Lung (tissue), 17 donors: ENCODE measurements at places on chromosomes 11 and 22. TPM values are rescaled to one million over a fixed set of nuclear protein-coding genes. Genes with fewer than 3 reads are reported as not detected.

The CDC42BPG gene
- 11.2 TPM for total RNA-seq

The OR51I1 gene
- not detected for total RNA-seq

The ANO9 gene
- total RNA-seq = 5.8 TPM

The CNGA4 gene
- 12.0 TPM for total RNA-seq

DNA sequence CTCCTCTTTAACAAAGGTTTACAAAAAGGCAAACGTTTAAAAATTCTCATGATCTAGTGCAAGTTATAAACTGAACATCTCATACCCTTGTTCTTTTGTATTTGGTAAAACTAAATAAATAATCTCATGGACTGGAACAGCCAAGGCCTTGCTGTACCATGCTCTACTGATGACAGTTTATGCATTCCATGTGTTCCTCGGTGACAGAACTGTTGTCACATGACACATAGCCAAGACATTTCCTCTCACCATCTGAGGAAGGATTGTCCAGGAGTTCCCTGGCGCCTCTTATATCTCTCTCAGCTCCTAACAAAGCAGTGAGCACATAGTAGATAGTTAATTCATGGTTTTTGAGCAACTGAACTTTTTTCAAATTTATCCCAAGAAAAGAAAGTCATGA lies 12.6 kb downstream of the CCDC83 start:
- DNase-seq = no peak

- no peak overlapping the region for H3K4me3 ChIP-seq
- no peaks in the 10 kb centered on the region for H3K36me3 ChIP-seq
- no peaks in the 10 kb centered on the region for H3K4me1 ChIP-seq
- no peaks in the 10 kb centered on the region for H3K27me3 ChIP-seq
- H3K27ac ChIP-seq = no peak overlapping the region
Measured at GRCh38 chr11:95512177-95512576, 277.4 kb downstream of the FAM76B start.

DNA sequence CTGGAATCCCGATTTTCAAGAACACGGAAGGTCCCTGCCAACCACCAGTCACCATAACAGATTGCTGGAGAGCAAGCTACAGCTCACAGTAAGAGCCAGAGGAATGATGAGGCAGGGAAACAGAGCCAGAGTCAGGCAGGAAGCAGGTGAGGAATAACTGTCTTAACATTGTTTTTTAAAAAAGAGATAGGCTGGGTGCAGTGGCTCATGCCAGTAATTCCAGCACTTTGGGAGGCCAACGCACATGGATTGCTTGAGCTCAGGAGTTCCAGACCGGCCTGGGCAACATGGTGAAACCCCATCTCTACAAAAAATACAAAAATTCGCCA lies 13.5 kb upstream of the CASTOR1 start:
- H3K4me3 ChIP-seq = no peak overlapping the region
- no peaks in the 10 kb centered on the region for H3K36me3 ChIP-seq
- H3K27me3 ChIP-seq = no peaks in the 10 kb centered on the region
- H3K4me1 ChIP-seq = peaks cover 45% of the 10 kb centered on the region
- DNase-seq = no peak

The OTOG gene
- total RNA-seq = 0.11 TPM

The C11orf97 gene
- 14.7 TPM for total RNA-seq

DNA sequence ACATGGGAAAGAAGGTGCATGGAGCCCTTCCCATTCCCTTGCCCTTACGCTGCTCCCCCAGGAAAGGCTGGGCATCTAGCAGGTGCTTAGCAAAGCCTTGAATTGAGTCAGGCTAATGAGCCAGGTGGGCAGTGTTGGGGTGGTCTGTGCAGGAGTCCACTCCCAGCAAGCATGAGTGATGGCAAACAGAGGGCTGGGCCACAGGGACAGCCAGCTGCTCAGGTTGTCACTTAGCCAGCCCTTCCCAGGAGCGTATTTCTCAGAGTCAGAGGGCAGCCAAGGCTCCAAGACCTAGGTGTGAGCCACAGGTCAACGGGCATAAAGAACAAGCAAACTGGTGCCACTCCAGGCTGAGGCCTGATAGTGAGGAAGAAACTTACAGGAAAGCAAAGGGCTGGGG lies 149.8 kb downstream of the DSCAML1 start:
- no peak overlapping the region for H3K4me3 ChIP-seq
- DNase-seq = no peak
- H3K27me3 ChIP-seq = no peaks in the 10 kb centered on the region
- H3K4me1 ChIP-seq = no peaks in the 10 kb centered on the region
- H3K27ac ChIP-seq = no peak overlapping the region

DNA sequence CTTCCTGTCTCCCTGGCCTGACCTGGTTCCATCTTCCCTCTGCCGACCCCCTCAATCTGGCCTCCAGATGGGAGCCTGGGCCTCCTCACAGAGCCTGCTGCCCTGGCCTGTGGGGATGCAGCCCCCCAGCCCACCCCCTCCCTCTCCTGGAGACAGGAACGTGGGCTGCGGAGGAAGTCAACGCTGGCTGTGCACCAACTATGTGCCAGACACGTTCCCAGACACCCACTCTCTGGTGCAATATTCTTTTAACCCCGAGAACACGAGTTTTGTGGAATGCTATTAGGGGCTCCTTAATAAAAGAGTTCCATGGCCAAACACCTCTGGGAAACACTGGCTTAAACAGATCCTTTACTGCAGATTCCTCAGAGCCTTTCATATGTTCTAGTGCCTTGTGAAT lies 15.9 kb downstream of the WNT11 start:
- peak; percentile 91 for DNase-seq
- H3K36me3 ChIP-seq = no peaks in the 10 kb centered on the region
- no peaks in the 10 kb centered on the region for H3K27me3 ChIP-seq
- no peak overlapping the region for H3K4me3 ChIP-seq
- peak overlapping the region; percentile 59 for H3K27ac ChIP-seq

DNA sequence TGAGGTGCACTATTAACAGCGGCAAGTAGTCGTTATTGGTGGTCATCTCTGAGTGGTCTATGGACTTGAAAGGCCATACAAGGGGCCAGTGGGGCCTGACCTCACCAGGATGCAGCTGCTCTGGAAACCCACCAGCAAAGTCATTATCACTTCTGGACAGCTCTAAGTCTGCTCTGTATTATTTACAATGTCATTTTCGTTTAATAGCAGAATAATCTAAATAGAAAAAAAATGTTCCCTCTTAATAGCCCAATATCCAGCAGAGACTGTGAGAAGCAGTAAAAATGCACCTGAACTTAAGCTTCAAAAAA lies 85.0 kb upstream of the EED start:
- H3K27me3 ChIP-seq = no peaks in the 10 kb centered on the region
- DNase-seq = no peak
- H3K4me1 ChIP-seq = peaks cover 4% of the 10 kb centered on the region
- H3K27ac ChIP-seq = no peak overlapping the region
- no peak overlapping the region for H3K4me3 ChIP-seq
- no peaks in the 10 kb centered on the region for H3K36me3 ChIP-seq

- H3K27ac ChIP-seq = no peak overlapping the region
- no peak overlapping the region for H3K4me3 ChIP-seq
- no peaks in the 10 kb centered on the region for H3K36me3 ChIP-seq
- no peak for DNase-seq
- H3K27me3 ChIP-seq = no peaks in the 10 kb centered on the region
Measured at GRCh38 chr11:46555267-46556054, 38.4 kb downstream of the AMBRA1 start.

GRCh38 chr11:68012843-68013610 lies 2.9 kb downstream of the ALDH3B1 start:
- no peaks in the 10 kb centered on the region for H3K27me3 ChIP-seq
- H3K4me3 ChIP-seq = no peak overlapping the region
- no peaks in the 10 kb centered on the region for H3K36me3 ChIP-seq

GRCh38 chr22:48931452-48931851 lies 896.2 kb downstream of the BRD1 start:
- H3K27me3 ChIP-seq = no peaks in the 10 kb centered on the region
- no peaks in the 10 kb centered on the region for H3K4me1 ChIP-seq
- H3K36me3 ChIP-seq = no peaks in the 10 kb centered on the region
- DNase-seq = no peak

The POU2AF2 gene
- not detected for total RNA-seq

GRCh38 chr11:116696381-116696941 lies 76.3 kb downstream of the BUD13 start:
- peaks cover 2% of the 10 kb centered on the region for H3K27me3 ChIP-seq
- H3K36me3 ChIP-seq = no peaks in the 10 kb centered on the region
- H3K27ac ChIP-seq = no peak overlapping the region
- DNase-seq = no peak
- no peak overlapping the region for H3K4me3 ChIP-seq

The TXNRD2 gene
- 41.1 TPM for total RNA-seq

The TSGA10IP gene
- total RNA-seq = 0.34 TPM

DNA sequence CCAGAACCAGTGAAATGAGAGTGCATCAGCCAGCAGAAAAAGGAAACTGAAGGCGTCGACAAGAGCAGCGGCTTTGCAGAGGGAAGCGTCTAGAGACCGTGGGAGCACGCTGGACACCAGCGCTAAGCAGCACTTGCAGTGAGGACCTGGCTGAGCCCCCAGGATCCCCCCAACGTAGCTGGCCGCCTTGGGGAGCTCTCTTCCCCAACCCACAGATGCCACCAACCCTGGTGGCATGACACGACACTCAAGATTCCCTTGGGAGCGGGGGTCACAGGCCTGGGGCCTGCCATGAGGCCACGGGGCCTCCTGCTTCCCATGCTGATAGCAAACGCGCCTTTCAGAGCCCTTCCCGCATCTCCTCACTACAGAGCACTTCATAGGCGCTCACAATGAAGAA lies 13.4 kb upstream of the TESMIN start:
- H3K36me3 ChIP-seq = peaks cover 17% of the 10 kb centered on the region
- no peak for DNase-seq
- no peak overlapping the region for H3K27ac ChIP-seq
- H3K4me3 ChIP-seq = no peak overlapping the region

GRCh38 chr11:65661599-65662246 lies 993 bp downstream of the RELA start:
- peaks cover 14% of the 10 kb centered on the region for H3K36me3 ChIP-seq
- H3K4me3 ChIP-seq = peak overlapping the region; percentile 79
- DNase-seq = no peak
- peak overlapping the region; percentile 99 for H3K27ac ChIP-seq

DNA sequence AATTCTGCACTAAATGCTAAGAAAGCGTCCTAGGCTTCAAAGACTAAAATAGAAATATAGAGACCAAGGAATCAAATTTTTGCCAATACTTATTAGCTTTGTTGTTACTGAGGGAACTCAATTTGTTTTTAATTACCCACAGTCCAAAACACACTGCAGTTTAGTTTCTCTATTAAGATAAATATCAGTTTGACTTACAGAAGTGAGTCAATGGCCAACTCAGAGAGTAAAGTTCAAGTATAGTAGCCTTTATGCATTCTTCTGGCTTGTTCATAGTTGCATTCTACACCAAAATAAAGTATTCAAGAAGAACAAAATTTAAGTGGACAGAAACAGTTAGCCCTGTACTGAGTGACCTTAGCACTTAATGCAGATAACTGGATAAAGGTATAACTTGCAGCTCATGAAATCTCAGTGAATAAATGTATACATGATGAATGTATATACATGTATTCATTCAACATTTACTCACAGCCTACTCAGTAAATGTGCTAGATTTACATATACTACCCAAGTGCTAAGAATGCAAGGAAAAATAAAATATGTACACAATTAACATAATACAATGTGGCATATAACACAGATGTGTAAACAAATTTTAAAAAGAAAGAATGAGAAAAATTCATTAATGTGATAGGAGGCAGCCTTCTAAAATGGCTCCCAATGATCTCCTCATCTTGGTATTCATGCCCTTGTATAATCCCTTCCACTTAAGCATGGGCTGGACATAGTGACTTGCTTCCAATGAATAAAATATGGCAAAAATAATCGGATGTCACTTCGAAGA lies 9.7 kb upstream of the RNF141 start:
- no peak for DNase-seq
- no peaks in the 10 kb centered on the region for H3K36me3 ChIP-seq
- H3K4me3 ChIP-seq = no peak overlapping the region
- H3K27ac ChIP-seq = no peak overlapping the region
- no peaks in the 10 kb centered on the region for H3K27me3 ChIP-seq
- H3K4me1 ChIP-seq = no peaks in the 10 kb centered on the region

DNA sequence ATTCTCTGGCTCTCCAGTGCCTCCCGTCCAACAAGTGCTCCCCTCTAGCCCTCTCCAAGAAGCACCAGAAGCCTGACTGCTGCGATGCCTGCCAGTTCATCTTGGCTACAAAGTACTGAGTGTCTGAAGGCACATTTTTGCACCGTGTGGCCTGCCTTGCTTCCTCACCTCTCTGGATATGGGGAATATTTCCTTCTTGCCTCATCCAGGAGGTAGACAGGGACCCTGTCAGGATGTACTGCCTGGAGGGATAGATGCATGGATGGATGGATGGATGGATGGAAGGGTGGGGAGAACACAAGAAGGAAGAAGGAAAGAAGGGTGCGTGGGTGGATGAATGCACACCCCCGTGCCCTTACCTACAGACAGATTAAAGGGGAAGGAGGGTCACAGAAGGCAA lies 27.6 kb downstream of the KCTD17 start:
- H3K36me3 ChIP-seq = no peaks in the 10 kb centered on the region
- H3K4me1 ChIP-seq = no peaks in the 10 kb centered on the region
- DNase-seq = no peak
- H3K4me3 ChIP-seq = no peak overlapping the region
- no peak overlapping the region for H3K27ac ChIP-seq

DNA sequence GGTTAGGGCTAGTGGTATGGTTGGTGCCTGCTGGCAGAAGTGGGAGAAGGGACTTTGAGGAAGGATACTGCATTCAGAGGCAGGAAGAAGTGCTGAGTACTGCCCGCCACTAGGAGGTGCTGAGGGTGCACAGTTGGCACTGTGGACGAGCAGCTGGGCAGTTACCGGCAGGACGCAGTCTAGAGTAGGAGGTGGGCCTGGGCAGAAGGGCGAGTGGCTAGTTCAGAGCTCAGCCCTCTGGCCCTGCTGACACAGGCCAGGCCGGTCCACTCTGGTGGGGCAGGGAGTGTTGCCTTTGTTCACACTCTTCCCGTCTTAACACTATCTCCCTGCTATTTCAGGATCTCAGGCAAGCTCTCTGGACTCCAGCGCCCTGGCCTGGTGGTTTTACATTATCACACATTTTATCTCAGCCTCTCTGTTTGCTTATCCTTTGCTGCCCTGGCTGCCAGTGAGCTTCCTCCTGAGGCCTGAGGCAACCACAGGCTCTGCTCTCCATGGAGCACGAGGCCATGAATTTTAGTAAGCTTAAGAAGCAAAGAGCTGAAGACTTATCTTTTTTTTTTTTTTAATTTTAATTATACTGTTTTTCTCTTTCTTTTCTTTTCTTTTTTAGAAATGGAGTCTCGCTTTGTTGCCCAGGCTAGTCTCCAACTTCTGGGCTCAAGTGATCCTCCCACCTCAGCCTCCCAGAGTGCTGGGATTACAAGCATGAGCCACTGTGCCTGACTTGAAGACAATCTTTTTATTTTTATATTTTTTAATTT lies 26.9 kb downstream of the SNAP29 start:
- H3K36me3 ChIP-seq = peaks cover 8% of the 10 kb centered on the region
- peak overlapping the region; percentile 76 for H3K27ac ChIP-seq
- no peaks in the 10 kb centered on the region for H3K4me1 ChIP-seq
- no peaks in the 10 kb centered on the region for H3K27me3 ChIP-seq

The SLC25A1 gene
- total RNA-seq = 95.8 TPM
